ENCODE measurements at places on chromosomes 11 and 22.

GRCh38 chr11:8229299-8230177 is 34.1 kb downstream of the LMO1 start:
- DNase-seq = no peak

DNA sequence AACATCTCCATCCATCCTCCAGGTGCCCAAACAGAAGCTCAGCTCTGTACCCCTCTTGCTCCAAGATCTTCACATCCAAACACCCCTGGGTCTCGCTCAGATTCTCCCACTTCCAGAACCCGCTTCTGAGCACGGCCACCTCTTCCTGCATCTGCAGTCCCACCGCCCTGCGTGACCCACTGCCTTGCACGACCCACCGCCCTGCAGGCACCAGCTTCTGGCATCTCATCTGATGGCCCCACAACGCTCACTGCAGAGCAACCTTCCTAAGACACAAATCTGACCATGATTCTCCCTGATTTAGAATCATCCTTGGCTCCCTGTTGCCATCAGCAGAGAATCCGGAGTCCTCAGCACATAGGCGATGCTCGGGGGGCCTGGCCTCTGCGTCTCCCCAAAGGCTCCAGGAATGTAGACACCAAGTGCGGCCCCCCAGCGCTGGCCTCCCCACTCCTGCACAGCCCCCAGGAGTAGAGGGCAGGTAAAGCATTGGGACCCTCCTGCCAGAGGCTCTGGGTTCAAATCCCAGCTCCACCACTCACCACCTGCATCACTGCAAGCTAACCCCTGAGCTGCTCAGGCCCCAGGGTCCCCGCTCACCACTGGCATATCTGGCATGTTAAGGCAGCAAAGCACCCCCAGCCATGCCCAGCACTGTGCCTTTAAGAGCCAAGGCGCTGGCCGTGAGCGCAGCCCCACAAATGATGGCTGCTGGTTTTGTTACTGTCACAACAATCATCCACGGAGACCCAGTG is 459.3 kb downstream of the BRD1 start:
- no peak for DNase-seq

GRCh38 chr11:32435152-32435480 is 223 bp downstream of the WT1 start:
- peak; percentile 29 for DNase-seq

DNA sequence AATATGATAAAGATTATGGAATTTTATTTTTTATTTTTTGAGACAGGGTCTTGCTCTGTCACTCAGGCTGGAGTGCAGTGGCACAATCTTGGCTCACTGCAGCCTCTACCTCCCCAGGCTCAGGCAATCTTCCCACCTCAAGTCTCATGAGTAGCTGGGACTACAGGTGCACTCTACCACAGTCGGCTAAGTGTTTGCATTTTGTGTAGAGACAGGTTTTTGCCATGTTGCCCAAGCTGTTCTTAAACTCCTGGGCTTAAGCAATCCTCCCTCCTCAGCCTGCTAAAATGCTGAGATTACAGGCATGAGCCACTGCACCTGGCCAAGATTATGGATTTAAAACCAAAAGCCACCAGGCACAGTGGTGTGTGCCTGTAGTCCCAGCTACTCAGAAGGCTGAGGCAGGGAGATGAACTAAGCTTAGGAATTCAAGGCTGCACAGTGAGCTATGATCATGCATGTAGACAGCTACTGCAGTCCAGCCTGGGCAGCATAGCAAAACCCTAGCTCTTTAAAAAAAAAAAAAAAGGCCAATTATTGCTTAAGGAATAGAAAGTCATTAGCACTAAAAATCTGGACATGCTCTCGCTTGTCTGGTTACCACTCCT is 20.2 kb upstream of the CCND1 start:
- DNase-seq = no peak

DNA sequence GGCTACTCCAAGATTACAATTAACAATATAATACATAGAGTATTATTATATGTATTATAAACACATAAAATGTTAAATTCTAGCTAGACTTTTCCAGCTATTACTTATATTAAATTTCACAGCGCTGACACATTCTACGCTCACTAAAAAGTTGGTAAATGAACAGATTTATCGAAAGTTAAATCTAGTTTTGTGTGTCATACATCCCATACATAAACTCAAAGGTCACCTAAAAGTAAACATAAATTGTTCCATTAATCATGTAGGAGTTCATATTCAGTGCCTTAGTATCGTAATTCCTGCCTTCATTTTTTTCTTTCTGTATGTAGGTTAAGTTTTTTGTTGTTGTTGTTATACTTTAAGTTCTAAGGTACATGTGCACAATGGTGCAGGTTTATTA is 10.9 kb downstream of the FNBP4 start:
- DNase-seq = no peak

DNA sequence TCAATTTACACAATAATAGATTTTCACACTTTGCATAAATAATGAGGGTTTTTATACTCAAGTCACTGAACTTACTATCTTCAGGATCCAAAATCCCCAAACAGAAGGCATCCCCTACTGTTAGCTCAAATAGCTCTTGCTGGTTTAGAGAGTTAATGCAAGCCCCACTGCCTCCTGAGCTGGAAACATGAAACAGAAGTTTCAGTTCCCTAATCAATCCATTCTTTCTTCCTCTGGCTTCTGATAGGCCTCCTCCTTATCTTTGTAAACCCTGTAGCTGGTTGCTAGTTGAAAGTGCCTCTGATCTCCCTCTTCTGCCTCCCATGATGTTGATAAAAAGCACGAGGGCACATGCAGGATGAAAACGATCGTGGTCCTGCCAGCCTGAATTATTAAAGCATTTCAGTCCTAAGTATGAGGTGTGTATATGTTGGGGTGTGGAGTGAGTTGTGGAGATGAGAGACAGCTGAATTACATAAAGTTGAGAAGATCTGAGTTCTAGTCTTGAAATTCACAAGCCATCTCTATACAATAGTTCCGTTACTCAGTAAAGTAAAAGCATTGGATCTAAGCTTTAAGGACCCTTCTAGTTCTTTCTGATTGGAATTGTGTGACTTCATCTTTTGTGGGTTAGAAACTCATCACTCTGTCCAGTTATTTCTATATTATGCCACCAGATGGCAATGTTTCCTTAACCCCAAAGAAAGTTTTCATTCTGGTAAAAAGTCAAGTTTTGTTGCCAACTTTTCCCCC is 35.0 kb upstream of the EHF start:
- no peak for DNase-seq

GRCh38 chr11:61645179-61645868 is 34.9 kb upstream of the DAGLA start:
- DNase-seq = no peak

Measured in right hindlimb (tissue), 1 donor.